CD4-positive, alpha-beta T cell treated with Interleukin-21 for 1 hour (primary cell): ENCODE measurements at places on chromosomes 5 and 9.

DNA sequence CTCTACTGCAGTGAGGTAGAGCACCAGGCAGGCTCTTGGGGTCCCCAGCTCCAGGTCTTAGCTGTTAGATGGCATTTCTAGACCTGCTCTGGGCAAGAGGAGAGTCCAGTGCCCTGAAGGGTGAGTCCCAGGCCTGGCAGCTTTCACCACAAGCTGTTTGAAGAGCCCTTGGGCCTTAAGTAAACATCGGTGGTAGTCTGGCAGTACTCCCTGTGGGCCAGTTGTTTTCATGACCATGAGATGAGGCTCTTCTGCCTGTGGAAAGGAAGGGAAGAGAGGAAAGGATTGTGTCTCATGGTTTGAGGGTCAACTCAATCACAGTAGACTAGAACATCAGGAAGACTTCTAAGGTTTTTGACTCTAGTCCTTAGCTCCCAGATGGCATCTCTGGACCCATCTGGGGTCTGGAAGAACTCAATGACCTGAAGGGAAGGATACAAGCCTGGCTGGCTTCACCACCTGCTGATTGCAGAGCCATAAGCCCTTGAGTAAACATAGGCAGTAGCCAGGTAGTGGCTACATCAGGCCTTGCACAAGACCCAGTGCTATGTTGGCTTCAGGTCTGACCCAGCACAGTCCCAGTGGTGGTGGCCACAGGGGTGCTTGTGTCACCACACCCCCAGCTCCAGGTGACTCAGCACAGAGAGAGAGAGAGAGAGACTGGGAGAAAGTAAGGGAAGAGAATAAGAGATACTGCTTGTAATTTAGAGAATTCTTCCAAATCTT lies 114.3 kb upstream of the PCSK5 start:
- DNase-seq: no peak

DNA sequence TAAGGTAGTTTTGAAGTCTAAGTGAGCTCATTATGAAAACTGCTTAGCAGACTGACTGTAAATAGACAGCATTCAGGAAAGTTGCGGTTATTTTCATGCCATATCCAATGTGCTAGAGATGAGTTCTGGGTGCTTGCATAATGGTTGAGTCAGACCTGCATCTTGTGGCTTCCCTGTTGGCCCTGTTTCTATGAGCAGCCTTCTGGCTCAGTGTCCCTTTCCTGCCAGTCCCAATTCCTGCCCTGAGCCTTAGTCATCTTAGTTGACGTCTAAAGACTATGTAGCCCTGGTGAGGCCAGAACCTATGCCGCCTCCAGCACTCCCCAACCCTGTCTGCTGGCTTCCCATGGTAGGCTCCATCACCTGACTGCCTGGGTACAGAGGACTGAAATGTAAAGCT lies 76.3 kb upstream of the TNFSF8 start:
- no peak for DNase-seq

DNA sequence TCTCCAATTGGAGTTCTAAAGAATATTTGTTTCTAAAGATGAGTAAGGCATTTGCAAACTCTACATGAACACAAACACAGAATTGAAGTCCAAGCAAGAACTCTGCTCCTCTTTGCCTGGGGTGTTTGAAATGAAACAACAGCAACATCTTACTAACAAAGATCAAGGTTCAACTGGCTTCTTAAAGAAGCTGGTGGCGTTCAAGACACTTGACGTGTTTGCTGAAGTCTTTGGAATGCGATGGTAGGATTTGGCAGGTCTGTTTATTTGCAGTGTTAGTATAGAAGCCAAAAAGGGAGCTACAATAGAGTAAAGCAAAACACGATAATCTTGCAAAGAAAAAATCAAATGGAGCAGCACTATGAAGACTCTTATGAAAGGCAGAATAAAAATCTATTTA lies 94.9 kb downstream of the BASP1 start:
- no peak for DNase-seq

DNA sequence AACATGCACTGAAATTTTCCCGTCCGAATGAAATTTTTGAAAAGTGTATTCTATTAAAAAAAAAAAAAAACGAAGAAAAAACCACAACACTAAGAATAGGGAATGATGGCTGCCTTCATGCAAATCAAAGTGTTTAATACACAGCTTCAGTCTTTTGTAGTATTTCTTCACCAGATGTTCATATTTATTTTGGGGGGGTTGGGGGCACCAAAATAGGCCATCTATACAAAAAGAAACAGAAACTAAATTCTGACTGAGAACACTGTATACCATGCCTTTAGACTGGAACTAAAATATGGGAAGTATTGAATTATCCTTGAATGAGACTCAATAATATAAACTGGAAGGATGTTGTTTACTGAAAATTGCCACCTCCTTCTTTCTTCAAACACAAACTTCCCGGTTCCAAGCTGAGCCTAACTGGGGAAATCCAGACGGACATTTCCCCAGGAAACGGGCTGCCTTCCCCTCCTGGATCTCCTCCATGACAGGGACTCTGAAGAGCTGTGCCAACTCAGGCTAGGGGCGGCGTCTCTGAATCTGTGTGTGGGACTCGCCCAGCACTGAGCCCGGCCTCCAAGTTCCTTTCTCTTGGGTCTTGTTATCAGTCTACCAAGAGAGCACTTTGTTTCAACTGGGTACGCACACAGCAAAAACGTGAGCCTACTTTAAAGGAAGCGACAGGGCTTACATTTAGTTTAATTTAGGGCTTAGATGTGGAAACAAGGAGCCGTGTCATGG lies 511.3 kb upstream of the ADAMTS16 start:
- DNase-seq: no peak

GRCh38 chr5:43110606-43111170 lies 10.0 kb upstream of the ZNF131 start:
- peak; percentile 60 for DNase-seq
